ENCODE measurements at places on chromosomes 16 and 17. TPM values are rescaled to one million over a fixed set of nuclear protein-coding genes. Genes with fewer than 3 reads are reported as not detected.

DNA sequence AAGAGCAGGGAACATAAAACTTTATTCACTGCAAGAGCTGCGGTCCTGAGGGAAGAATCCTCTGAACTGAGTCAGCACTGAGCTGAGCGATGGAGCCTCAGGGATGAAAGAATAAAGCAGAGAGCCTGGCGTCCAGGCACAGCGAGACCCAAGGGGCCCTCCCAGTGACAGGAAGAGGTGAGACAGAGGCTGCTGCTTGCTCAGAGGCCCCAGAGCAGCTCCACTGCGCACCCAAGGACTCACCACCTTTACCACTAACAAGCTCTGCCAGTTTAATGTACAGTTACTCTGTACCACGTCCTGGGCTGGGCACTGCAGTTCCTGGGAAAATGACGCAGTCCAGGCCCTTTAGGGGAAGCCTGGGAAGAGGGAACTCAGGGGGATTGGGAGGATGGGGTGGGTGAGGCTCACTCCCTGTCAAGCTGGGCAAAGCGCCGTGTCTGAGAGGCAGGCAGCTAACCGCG lies 5.6 kb downstream of the GFAP start:
- DNase-seq, result no peak
- no peaks in the 10 kb centered on the region for H3K36me3 ChIP-seq
- H3K27me3 ChIP-seq, result peaks cover 21% of the 10 kb centered on the region
- peaks cover 9% of the 10 kb centered on the region for H3K4me1 ChIP-seq
- no peak overlapping the region for H3K27ac ChIP-seq

- no peak overlapping the region for H3K4me3 ChIP-seq
- H3K27me3 ChIP-seq, result no peaks in the 10 kb centered on the region
Measured at GRCh38 chr17:40960144-40960543, 6.6 kb downstream of the KRT39 start.

The EMP2 gene
- total RNA-seq, result 22.1 TPM

GRCh38 chr17:565521-565920 lies 149.1 kb downstream of the VPS53 start:
- no peaks in the 10 kb centered on the region for H3K36me3 ChIP-seq
- DNase-seq, result no peak
- no peak overlapping the region for H3K27ac ChIP-seq
- no peaks in the 10 kb centered on the region for H3K27me3 ChIP-seq
- H3K4me3 ChIP-seq, result no peak overlapping the region

DNA sequence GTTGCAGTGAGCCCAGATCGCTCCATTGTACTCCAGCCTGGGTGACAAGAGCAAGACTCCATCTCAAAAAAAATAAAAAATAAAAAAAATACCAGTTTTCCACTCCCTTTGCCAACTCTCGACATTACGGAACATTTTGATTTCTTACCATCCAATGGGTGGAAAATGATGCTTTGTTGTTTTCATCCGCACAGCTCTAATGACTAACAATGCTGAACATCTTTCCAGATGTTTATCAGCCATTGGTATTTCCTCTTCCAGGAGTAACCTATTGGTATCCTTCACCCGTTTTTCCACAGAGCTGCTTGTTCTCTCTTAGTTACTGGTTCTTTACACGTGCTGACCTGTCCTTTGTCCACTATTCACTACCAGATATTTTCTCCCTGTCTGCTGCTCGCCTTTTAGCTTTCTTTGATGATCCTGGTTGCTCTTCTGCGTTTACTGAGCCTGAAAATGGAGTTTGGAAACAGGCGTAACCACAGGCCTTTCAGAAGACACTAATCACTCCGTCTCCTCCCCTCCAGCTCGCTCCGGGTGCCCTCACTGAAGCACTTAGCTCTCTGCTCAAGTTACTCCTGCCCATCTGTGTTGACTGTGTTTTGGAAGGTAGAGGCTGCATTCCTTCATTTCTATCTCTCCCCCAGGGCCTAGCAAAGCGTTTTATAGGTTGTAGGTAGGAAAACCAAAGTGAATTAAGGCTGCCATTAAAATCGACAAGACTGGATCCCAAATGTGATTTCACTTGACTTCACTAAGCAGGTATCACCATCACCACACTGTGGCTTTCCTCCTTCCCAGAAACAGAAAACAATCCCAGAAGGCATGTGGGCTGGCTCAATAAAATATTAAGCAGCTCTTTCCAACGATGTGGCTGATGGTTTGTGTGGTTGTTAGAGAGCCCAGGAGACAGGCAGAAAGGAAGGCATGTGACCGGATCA lies 8.9 kb downstream of the SHPK start:
- H3K4me3 ChIP-seq, result no peak overlapping the region
- no peak overlapping the region for H3K27ac ChIP-seq
- H3K27me3 ChIP-seq, result no peaks in the 10 kb centered on the region
- no peaks in the 10 kb centered on the region for H3K4me1 ChIP-seq
- H3K36me3 ChIP-seq, result no peaks in the 10 kb centered on the region

The CLDN9 gene
- not detected for total RNA-seq

- H3K36me3 ChIP-seq, result no peaks in the 10 kb centered on the region
- no peak overlapping the region for H3K27ac ChIP-seq
- DNase-seq, result no peak
- peaks cover under 1% of the 10 kb centered on the region for H3K27me3 ChIP-seq
Measured at GRCh38 chr17:18138065-18138749, 29.7 kb downstream of the MYO15A start.

DNA sequence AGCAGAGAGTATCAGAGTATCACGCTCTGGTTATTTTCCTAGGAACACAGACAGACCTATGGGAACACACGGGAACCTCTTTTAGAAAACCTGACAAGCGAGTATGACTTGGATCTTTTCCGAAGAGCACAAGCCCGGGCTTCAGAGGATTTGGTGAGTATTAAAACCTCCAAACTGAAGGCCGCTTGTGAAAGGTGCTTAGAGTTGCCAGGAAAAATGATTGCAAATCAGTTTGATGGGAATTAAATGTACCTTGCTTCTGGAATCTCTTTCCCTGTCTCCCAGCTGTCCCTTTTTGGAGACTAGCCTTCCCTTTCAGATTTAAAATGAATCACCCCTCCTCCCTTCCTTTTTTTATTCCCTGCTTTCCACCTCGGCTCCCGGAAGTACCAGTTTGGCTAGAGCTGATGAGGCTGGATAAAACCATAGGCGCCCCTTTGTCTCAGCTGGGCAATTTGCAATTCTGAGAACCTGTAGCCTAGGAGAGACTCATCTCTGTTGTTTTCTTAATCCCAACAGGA lies 27.3 kb downstream of the KAT7 start:
- no peaks in the 10 kb centered on the region for H3K36me3 ChIP-seq

The MYH11 gene
- 619 TPM for total RNA-seq

DNA sequence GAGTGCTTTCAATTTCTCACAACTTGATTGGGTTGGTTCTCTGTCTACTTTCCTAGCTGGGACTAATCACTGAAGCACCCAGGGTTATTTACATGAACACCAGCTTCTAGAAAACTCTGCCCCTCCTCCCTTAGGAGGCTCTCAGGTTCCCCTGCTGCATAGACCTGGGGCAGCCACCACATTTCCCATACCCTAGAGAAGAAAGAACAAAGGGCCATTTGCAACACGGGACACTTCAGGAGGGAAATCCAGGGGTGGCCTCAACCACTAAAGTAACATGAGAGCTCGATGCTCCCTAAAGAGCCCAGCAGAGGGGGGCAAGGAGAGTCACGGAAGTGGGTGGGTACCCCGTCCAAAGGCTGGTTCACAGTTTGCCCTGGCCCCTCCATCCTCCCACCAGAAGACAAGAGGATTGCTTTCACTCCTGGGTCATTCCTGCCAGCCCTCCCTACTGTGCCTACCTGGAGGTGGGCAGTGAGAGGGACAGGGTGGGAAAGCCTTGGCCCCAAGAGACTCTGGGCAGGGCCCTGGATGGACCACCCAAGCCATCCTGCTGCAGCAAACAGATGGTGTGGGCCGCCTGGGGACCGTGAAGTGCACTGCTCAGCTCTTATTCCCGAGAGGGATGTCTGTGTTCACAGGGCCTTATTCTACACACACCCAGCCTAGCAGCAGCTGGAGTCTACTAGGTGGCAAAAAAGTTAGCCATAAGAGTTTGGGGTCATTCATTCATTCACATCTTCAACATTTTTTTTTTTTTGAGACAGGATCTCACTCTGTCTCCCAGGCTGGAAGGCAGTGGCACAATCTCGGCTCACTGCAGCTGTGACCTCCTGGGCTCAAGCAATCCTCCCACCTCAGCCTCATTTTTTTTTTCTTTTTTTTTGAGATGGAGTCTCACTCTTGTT lies 392.1 kb downstream of the SOX9 start:
- peaks cover 32% of the 10 kb centered on the region for H3K4me1 ChIP-seq
- peak overlapping the region; percentile 57 for H3K27ac ChIP-seq
- no peaks in the 10 kb centered on the region for H3K27me3 ChIP-seq
- DNase-seq, result no peak
